ENCODE measurements at places on chromosomes 6 and 20.

GRCh38 chr6:109446072-109446471, 5.5 kb downstream of the SMPD2 start:
- DNase-seq: no peak

GRCh38 chr6:167450626-167451025, 125.7 kb downstream of the TTLL2 start:
- no peak for DNase-seq

DNA sequence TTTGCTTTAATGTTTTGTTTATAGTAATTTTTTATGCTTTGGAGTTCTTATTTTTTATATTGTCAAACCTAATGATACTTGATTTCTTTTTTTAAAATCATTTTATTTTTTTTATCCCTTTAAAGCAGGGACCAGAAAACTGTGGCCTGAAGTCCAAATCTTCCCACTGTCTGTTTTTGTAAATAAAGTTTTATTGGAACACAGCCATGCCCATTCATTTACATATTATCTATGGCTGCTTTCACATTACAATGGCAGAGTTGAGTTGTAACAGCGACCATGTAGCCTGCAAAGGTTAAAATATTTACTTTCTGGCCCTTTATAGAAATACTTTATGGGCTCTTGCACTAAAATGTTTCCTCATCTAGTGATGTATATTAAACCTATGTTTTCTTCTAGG, 42.3 kb downstream of the PPP1R16B start:
- DNase-seq: no peak

GRCh38 chr20:56289652-56290051, 41.1 kb downstream of the MC3R start:
- DNase-seq: no peak

DNA sequence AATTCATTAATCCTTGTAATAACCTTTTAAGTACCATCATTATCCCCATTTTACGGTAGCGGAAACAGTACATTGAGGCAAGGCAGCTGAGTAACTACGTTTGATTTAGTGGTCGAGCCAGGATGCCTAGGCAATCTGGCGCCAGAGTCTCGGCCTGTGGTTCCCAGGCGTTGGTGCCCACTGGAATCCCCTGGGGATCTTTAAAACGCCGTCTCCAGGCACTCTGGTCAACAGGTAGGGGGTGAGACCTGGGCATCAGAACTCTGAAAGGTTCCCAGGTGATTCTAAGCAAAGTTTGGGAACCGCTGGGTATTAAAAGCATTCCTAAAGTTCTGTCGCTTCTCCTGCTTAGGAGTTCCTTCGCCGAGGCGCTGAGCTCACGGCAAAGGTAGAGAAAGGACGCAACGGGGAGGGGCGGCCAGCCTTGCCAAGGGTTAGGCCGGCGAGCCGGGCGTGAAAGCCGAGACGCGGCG, 939 bp downstream of the DTNBP1 start:
- no peak for DNase-seq

GRCh38 chr6:161251345-161251744, 22.5 kb downstream of the AGPAT4 start:
- DNase-seq: peak; percentile 44

DNA sequence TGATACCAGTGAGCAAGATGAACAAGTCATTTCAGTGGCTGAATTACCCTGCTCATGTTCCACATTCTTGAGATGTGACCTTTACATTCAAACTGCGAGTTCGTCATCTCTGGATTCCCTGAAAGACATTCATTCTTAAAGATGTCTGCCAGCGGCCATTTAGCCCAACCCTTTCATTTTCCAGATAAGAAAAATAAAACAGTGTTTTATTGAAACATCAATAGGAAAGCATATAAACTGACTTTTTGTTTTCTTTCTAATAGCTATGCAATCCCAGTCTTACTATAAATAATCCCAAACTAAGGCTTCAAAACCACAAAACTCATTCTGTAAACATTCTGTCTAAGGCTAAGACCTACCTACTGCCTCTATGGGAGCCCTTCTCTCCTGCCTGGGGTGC, 134.0 kb downstream of the SAMD5 start:
- no peak for DNase-seq

All from eye (tissue), 1 donor.